Cortex of kidney (tissue), 1 donor: ENCODE measurements at places on chromosomes 7 and 10.

DNA sequence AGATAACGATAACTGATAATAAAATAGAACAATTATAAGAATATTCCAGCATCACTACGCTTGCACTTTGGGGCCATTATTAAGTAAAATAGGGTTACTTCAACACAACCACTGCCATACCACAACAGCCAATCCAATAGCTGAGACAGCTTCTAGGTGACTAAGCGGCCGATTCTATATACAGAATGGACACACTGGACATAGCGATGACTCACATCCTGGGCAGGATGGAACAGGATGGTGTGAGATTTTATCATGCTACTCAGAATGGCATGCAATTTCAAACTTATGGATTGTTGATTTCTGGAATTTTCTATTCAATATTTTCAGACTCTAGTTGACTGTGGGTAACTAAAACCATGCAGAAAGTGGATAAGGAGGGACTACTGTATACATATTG is 920.9 kb downstream of the LRMDA start:
- DNase-seq: no peak

GRCh38 chr7:132572526-132572925 is 3.7 kb downstream of the PLXNA4 start:
- no peak for DNase-seq

- no peak for DNase-seq
Measured at GRCh38 chr10:110413049-110413783, 84.5 kb upstream of the DUSP5 start.

- DNase-seq: no peak
Measured at GRCh38 chr7:63925626-63926460, 72.8 kb upstream of the ZNF722 start.

DNA sequence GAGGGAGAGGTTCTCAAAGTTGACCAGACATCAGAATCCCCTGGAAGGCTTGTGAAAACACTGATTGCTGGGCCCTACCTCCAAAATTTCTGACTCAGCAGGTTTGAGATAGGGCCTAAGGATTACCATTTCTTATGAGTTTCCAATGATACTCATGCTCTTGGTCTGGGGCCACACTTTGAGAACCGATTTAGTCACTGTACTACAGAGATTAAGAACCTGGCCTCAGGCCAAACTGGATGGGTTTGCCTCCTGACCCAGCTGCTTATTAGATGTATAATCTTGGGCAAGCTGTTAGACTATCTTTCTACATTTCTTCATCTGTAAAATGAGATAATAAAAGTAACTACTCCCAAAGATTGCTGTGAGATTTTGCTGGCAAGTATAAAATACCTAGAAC is 77.1 kb upstream of the SCIN start:
- no peak for DNase-seq

- DNase-seq: no peak
Measured at GRCh38 chr7:66571568-66571967, 57.1 kb upstream of the KCTD7 start.

DNA sequence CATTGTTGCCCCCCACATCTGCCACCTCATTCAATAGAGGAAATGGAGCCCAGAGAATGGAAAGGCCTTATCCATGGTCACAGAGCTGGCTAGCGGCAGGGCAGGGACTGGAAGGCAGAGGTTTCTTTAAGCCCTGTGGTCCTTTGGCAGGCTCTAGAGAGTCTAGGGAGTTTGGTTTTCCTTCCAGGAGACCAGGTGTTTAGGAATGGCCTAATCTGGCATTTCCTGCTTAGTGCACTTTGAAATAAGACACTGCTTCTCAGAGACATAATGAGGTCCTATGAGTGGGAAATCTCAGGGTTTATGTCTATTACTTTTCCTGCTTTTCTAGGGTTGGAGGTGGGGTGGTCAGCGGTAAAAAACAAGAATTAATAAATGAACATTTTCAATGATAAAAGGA is 6.1 kb downstream of the MARVELD1 start:
- DNase-seq: no peak

DNA sequence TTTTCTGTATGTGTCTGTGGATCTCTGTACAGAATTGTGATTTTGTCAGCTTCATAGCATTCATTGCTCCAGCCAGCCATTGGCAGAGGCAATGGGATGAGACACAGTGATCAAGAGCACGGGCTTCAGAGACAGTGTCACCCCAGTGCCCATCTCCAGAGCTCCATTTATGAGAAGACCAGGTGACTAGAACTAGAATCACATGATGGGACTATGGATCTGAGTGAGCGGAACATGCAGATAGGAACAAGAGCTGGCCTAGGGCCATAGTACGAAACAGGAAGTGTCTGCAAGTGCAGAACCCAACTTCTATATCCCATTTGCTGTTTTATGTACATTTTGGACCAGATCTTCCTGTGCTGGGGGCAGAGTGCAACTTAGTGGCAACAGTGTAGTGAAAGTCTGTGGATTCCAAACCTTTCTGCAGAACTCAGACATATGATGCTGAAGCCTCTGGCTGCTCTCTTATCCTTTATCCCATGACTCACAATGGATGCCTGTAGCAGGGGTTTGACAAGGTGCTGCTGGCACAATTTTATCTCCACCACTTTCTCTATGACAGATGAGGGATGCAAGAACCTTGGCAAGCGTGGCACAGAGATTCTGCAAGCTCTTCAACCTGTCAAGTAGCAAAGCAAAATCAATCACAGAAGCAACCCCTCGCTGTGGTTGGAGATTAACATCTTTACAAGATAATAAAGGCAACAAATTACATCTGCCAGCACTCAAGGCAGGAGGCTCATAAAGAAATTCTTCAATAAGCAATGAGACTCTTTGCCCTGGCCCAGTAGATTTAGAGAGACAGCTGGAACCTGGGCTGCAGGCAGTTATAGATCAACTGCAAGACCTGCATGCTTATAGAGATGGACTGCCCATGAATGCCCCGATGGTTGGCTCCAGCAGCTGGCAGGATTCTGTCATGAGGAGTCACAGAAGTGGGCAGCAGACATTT is 681.3 kb downstream of the TNS3 start:
- no peak for DNase-seq

DNA sequence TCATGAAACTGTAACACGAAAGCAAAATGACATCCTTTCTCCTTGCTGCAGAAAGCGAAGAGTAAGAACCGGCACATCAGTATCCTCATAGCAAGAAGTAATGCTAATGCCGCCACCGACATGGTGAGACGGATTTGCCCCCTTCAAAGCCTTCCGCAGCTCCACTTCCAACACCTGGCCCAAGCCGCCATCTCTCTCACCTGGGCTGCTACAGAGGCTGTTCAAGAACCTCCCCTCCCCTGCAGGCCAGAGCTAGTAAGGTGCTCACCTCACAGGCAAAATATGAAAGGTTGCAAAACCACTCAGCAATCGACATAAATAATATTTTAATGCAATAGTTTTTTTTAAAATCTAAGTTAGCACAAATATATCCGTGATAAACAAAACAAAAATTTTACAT is 123.9 kb upstream of the FRMD4A start:
- no peak for DNase-seq

GRCh38 chr10:124045801-124046355 is 47.5 kb downstream of the CHST15 start:
- no peak for DNase-seq

DNA sequence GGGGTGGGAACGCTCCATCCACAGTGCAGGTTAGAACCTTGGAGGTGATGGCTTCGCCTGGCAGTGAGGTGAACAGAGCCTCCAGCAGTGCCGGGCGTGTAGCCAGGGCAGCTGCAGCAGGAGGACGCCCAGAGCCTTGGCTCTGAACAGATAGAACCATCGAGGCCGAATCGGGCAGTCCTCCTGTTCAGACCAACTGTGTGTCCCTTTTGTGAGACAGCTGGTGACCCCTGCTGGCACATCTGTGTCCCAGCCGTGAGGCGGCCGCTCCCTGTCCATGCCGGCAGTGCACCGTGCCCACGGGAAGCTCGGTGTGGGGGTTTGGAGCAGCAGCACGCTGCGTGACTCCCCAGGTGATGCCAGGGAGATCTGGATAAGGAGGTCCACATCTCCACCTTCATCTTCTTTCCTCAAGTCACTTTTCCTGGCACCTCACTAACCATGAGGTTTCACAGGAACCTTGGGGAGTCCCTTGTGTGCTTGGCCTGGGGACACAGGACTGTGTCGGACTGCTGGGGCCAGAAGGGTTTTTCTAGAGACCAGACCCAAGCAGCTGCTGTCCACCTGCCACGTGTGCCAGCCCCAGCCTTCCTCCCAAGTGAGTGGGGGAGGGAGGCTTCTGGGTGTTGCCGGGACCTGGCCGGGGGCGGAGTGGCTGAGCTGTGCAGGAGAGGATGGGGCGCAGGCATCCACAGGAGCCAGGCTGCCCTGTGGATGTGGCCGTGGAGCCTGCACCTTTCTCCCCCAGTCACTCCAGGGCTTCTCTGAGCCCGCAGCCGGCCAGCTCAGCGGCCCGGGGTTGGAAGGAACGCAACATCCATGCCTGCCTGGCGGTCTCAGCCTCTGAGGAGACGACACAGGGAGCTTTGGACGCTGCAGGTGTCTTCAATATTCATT is 69.4 kb downstream of the DNAJB6 start:
- no peak for DNase-seq

GRCh38 chr7:92260248-92260781 is 14.5 kb downstream of the ANKIB1 start:
- no peak for DNase-seq

DNA sequence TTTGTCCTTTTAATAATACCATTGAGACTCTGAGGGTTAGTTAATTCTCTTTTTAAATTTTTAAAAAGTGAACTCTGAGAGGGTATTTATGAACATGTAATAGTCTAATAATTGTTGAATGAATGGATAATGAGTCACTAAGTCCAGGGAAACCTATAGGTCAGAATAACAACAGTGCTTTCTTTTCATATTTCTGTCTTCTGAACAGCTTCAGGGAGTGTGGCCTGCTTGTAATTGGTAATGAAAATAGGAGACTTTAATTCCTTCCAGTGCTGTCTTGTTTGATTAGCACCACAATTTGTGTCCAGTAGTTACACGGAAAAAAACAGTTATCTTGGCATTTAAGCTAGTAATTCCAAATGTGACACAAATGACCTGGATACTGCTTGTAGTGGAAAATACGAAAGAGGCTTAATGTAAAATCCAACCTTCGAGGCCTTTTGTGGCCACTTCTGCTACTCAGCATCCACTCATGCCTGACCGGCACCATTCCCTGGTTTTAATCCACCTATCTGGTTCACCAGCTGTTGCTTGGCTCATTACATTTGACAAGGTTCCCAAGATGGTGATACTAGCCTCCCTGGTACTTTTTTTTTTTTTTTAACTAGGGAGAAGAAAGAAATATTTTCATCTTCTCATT is 149.3 kb upstream of the IMMP2L start:
- no peak for DNase-seq

- no peak for DNase-seq
Measured at GRCh38 chr7:32658467-32658869, 163.2 kb downstream of the AVL9 start.

DNA sequence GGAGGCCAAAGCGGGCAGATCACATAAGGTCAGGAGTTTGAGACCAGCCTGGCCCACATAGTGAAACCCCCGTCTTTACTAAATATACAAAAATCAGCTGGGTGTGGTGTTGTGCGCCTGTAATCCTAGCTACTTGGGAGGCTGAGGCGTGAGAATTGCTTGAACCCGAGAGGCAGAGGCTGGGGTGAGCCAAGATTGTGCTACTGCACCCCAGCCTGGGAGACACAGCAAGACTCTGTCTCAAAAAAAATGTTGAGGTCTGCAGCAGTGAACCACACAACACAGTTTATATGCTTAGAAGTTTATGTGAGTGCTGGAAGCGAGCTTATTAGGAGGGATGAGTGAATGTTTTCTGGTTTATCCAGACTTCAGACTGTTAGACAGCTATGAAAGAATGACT is 10.4 kb downstream of the LHPP start:
- DNase-seq: no peak

DNA sequence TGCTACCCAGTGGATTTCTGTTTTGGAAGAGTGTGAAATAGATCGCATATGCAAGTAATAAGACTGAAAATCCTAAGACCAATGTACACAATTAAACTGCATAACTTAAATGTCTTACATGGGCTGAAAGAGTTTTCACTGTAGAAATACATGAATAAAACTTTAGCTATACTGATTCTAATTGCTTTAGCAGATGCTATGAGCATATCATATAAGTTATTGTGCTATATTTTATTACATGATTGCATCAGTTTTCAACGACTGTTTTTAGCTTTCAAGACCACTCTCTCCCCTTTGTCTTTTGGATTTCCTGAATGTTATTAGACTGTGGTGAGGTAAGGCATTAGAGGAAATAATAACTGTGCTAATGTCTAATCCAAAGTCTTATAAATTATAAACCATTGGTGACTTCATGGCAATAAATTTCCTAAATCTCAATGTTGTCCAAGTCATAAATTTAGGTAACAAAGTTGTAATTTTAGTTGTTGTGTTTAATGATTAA is 124.5 kb downstream of the SEMA3A start:
- no peak for DNase-seq

DNA sequence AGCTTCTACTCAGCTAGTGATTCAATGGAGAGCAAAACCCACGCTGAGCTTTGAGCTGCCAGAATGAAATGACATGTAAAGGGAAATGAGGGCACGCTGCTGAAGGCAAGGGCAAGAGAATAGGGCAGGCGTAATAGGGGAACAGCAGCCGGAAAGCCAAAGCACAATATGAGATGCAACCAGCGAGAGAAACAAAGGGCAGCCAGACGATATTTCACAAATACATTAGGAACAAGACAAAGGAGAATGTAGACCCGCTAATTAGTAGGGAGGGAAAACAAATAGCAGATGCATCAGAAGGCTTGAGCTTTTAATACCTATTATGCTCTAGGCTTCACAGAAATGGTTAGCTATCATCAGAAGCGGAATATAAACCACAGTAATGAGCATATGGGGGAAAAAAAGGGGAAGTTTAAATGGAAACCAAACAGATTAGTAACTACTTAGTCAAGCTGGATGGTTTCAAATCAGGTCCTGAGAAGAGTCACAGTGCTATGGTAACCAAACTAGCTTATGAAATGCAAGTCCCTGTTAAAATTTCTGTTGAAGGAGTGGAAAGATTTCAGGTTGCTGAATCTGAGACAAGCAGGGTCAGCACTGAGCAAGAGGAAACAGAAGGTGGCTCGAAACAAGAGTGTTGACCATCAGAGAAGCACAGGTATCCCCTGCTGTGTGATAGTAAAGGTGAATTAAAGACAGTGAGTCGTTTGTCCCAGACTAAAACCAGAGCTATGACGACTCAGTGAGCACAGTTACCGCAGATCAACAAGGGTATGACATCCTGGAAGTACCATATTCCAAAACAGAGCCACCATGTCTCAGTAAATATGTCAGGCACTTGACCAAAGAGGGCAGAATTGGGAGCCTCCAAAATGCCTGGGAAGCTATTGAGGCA is 496.9 kb upstream of the CELF2 start:
- DNase-seq: no peak

GRCh38 chr7:42745357-42746059 is 166.4 kb downstream of the C7orf25 start:
- DNase-seq: no peak

DNA sequence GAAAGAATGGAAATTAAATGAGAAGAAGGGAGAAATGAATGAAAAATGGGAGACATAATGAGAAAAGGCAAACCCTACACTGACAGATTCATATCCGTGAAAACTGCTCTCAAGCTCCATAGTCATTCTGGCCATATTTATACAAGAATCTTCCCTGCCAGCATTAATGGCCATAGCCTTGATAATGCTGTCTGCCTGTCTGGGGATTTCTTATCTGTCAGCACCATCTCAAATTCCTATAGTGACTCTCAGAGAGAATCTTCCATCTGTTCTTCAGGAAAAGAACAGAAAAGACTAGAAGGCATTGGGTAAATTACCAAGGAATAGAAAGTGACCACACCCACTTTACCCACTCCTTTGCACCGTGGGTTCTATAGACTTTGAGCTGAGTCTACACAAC is 295.9 kb downstream of the PLXNA4 start:
- DNase-seq: no peak
